ENCODE measurements at places on chromosomes 3 and 15. TPM values are rescaled to one million over a fixed set of nuclear protein-coding genes. Genes with fewer than 3 reads are reported as not detected.

The SEMA6D gene
- 12.5 TPM for total RNA-seq

The AVEN gene
- 21.9 TPM for total RNA-seq

The WDR49 gene
- not detected for total RNA-seq

The SEMA3B gene
- total RNA-seq: 0.80 TPM

The GRAMD1C gene
- total RNA-seq: 10.7 TPM

The SKOR1 gene
- 0.09 TPM for total RNA-seq

The MTMR10 gene
- 18.7 TPM for total RNA-seq

The NFKBIZ gene
- total RNA-seq: 14.7 TPM

The THSD4 gene
- 2.4 TPM for total RNA-seq

The RABL3 gene
- total RNA-seq: 25.0 TPM

The TM4SF1 gene
- total RNA-seq: not detected

The TGM4 gene
- total RNA-seq: 0.04 TPM

The GHSR gene
- total RNA-seq: not detected

The TTLL13 gene
- not detected for total RNA-seq

The SCG5 gene
- 69.4 TPM for total RNA-seq

The IQCH gene
- 21.0 TPM for total RNA-seq

The FRMD4B gene
- 13.0 TPM for total RNA-seq

The OXTR gene
- 3.9 TPM for total RNA-seq

The CPNE9 gene
- not detected for total RNA-seq

The GP5 gene
- total RNA-seq: 0.03 TPM

The RPL39L gene
- total RNA-seq: 52.3 TPM

The CLDN11 gene
- total RNA-seq: 1.6 TPM

The HHLA2 gene
- not detected for total RNA-seq

The MCTP2 gene
- 0.56 TPM for total RNA-seq

The ARNT2 gene
- 20.1 TPM for total RNA-seq

The IQCF5 gene
- total RNA-seq: not detected

The CPEB1 gene
- total RNA-seq: 2.1 TPM

The RPSA gene
- total RNA-seq: 2,504 TPM

The SMCO1 gene
- total RNA-seq: not detected

The SENP8 gene
- total RNA-seq: 13.5 TPM

The NRROS gene
- 0.58 TPM for total RNA-seq

The MYO1E gene
- total RNA-seq: 49.7 TPM

The GCHFR gene
- 2.8 TPM for total RNA-seq

The GOLGA8M gene
- total RNA-seq: not detected

The RMDN3 gene
- total RNA-seq: 13.2 TPM

The C15orf61 gene
- total RNA-seq: 3.5 TPM

The GPR171 gene
- total RNA-seq: not detected

The CBLB gene
- total RNA-seq: 61.2 TPM

The SAMD7 gene
- total RNA-seq: not detected

The TNFAIP8L3 gene
- total RNA-seq: not detected

The MAGEF1 gene
- 88.1 TPM for total RNA-seq

The SLC27A2 gene
- 2.1 TPM for total RNA-seq

The CYP1A2 gene
- total RNA-seq: not detected

The MOBP gene
- not detected for total RNA-seq

The HTR3E gene
- not detected for total RNA-seq

The ST3GAL6 gene
- 13.5 TPM for total RNA-seq

The AHSG gene
- total RNA-seq: not detected

The SPTSSB gene
- 1.1 TPM for total RNA-seq

Data from neural progenitor cell (in vitro differentiated cells).